Lower leg skin (tissue), 4 donors: ENCODE measurements at places on chromosomes 13 and 19.

DNA sequence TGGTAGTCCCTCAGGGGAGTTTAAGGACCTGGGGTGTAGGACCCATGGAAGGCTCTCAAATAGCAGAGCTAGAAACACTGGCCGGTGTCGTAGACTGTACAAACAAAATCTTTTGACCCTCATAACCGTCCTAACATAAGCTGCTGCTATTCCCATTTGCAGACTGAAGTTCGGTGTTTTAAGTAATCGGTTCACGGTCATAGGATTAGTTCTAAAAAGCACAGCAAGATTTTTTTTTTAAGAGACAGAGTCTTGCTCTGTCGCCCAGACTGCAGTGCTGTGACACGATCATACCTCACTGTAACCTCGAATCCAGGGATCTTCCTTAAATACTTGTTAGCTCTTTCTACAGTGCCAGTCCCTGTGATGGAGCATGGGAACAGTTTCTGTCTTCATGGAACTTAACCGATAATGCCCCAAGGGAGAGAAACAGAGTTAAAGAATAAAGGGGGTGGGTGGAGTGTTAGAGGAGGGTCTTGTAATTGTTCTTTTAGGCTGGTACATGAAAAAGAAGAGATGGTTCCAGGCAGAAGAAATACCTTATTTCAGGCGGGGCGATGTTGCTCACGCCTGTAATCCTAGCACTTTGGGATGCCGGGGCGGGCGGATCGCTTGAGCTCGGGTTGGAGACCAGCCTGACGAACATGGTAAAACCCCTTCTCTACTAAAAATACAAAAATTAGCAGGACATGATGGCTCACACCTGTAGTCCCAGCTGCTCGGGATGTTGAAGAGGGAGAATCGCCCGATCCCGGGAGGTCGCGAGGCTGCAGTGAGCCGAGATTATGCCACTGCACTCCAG, 475 bp upstream of the ZC3H4 start:
- DNase-seq = no peak

GRCh38 chr19:12163826-12164225, 930 bp downstream of the ZNF136 start:
- no peak for DNase-seq

DNA sequence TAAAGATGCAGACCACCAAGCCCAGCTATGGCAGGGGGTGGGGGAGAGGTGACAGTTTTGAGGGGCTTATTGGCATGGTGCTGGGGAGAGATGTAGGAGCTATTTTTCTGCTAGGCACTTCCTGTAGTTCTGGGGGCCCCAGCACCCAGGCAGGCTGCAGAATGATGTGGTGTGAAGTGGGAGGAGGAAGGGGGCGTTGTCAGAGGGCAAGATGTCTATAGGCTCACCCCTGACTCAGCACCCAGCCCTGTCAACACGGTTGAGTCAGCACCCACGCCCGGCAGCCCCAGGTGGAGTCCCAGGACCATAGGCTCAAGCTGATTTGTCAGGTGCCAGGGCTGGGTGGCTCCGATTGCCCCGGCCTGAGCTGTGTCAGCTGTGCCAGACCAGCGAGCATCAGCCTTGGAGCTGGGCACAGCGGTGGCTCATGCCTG, 5.8 kb downstream of the KLF2 start:
- DNase-seq = peak; percentile 93

DNA sequence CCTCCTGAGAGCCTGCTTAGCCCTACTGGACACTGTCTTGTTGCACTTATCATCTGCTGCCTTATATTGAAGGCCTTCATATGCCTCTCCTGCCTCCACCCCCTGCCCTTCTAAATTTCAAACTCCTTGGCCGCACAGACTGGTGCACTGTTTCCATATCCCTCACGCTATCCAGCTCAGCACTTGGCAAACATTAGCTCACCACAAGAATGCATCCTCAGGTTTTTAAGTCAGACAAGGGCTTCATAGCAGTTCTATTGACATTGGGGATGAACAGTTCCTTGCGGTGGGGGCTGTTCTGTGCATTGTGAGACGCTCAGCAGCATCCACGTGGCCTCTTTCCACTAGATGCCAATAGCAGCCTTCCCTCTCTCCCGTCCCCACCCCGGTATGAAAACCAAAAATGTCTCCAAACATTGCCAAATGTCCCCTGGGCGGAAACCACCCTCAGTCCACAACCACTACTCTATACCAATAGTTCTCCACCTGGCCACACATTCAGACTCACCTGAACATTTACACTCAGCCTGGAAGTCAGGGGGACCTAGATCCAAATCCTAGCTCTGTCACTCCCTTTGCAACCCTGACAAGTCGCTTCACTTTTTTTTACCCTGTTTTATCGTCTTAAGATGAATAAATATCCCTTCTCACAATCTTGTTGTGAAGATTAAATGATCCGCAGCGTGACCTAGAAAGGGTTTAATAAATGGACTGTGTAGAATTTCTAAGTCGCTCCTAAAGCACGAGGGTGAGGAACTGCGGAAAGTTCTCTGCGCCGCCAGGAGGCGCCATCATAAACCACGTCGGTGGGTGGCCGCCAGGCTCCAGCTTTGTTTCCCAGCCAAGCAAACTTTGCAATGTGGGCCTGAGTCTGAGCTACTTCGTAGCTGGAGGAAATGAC, 3.6 kb upstream of the CEACAM3 start:
- no peak for DNase-seq

DNA sequence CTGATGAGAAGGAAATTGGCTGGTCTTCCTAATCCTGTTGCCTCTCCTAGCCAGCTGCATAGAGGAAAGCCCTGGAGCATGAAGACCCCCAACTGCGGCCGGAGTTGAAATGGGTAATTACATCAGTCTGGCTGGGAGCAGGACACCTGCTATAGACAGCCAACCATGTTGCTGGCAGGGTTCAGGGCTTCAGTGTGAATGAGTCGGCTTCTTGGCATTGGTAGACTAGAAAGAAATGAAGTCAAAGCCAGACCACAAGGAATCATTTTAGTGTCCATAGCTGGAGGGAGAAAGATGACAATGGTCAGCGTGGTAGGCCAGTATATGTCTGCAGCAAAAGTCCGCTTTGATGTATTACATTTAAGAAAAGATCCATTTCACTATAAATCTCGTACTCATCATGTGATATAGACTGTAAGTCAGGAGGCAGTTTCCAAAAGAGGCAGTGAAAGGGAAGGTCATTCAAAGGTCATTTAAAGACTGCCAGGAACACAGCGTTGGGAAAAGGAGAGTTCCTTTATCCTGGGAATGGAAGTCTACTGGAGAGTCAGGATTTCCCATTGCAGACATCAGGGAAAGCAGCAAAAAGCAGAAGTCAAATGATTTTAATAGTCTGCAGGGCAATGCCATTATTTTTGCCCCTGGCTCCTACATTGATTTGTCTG, 262.7 kb downstream of the DNAJC15 start:
- no peak for DNase-seq

- DNase-seq = peak; percentile 54
Measured at GRCh38 chr19:34676697-34677385, at the start of gene SCGB2B2. TSS of gene SCGB2B2 (minus strand) at chr19:34677159. CDS start at chr19:34594563, 82,596 bp downstream.

- DNase-seq = no peak
Measured at GRCh38 chr19:29531458-29532025, 5.7 kb downstream of the VSTM2B start.
